Stimulated activated CD4-positive, alpha-beta T cell treated with anti-CD3 and anti-CD28 coated beads, Interleukin-12 subunit alpha, Interleukin-12 subunit beta, amount 100 ng/mL, for 24 hours (primary cell): ENCODE measurements at places on chromosomes 6 and 20.

GRCh38 chr6:10740061-10740460, 7.5 kb upstream of the TMEM14B start:
- DNase-seq, result no peak

- DNase-seq, result no peak
Observed at GRCh38 chr6:146805546-146806325, 207.0 kb downstream of the ADGB start.

DNA sequence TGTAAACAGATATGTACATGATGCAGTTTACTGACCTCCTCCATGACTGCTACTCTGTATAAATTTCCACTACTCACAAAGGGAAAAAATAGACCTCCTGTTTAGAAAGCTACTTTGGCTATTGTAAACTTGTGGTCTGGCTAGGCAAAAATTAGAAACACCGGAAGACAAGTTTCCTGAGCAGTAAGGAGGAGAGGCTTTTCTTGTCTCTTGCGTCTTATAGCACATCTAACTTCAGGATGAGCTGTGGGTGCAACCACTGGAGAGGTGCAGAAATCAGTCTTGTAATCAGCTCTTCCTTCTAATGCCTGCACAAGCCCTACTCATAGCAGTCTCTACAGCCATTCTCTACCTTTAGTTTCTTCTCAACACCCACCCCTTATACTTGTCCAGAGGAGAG, 296.5 kb upstream of the SLC35B3 start:
- DNase-seq, result no peak

DNA sequence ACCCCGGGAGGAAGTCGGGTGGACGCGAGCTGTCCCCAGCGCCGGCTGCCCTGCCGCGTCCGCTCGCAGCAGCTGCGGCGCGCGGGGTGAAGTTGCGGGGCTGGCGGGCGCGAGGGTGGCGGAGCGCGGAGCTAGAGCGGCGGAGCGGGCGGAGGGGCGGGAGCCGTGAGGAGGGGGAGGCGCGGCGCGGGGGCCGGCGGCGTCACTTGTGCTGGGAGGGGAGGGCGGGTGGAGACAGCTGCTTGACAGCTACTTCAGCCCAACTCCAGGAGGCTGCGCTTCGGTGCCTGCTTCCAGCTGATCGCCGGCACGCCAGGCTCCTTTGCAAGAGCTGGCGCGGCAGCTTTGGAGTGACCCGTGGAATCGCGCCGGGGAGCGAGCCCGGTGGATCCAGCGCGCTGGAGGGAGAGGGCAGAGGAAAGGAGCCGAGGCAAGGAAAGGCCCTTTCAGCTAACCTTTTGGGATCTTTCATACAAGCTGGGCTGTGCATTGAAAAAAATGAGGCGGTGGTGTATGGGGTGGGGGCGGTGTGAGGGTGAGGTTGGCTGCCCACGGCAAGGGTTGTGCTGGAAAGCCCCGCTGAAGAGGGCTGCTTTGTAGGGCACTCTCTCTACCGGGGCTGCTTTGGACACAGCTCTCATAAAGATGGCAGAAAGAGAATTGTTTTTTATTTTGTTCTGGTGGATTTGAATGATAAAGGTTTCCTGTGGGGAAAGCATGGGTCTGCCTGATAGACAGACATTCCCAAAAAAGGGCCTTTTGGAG, 24.6 kb downstream of the RIPOR2 start:
- DNase-seq, result no peak

DNA sequence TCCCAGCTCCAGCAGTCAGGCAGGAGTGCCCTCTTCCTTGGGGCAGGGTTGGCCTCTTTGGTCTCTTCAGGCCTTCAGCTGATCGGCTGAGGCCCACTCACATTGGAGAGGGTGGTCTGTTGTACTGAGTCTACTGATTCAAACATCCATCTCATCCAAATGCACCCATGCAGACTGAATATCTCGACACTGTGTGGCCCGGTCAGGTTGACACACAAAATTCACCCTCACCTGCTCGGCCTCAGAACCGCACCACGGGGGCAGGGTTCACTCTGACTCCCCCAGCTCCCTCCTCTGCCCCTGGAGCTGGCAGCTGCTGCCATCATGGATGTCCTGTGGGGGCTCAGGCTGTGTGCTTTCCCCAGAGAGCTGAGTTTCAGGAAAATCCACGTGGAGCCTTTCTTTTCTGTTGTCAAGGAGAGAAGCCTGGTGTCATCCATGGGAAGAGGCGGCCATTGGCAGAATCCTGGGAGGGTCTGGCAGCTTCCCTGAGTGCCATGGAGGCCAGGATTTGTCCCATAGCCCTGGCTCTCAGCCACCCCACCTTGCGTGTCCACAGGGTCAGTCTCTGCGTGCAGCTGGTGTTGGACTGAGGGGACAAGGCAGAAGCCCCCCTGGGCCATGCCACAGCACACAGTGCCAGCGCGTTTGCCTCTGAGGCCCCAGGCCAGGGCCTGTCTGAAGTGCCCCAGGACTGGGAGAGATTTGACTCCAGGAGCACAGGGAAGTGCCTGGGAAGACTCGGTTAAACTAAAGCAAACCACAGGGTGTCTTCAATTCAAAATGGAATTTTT, 114.1 kb downstream of the ERMARD start:
- DNase-seq, result no peak

- DNase-seq, result no peak
Observed at GRCh38 chr6:161919691-161920090, 645.8 kb upstream of the AGPAT4 start.

- no peak for DNase-seq
Observed at GRCh38 chr6:112931832-112932231, 584.7 kb downstream of the RFPL4B start.

- no peak for DNase-seq
Observed at GRCh38 chr6:22349051-22349450, 52.2 kb upstream of the PRL start.

DNA sequence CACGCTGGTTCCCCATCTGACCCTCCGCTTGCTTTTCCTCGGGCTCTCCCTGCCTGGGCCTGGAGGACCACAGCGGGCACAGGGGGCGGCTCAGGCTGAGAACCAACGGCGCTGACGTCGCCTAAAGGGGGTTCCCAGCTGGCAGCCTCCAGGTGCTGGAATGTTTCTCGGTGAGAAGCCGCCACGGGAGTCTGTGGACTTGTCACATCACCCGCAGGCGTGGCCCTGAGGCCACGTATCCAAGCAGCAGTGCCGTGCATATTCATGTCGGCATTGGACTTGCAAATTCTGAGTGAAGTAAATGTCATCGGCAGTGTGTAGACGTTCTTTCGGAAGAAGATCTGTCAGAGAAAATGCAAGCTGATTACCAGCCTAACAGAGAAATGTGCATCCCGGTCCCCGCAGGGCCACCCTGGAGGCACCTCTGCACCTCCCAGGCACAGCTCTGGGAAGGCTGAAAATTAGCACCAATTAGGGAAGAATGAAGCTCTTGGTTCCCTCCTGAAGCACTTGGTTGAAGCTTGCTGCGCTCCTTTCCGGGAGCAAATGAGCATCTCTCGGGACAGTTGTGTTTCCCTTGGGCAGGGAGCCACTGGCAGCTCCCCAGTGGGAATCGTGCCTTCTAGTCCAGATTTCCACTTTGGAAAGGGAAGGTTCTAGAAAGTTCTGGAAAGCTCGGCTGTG, 24.3 kb downstream of the NTSR1 start:
- no peak for DNase-seq

DNA sequence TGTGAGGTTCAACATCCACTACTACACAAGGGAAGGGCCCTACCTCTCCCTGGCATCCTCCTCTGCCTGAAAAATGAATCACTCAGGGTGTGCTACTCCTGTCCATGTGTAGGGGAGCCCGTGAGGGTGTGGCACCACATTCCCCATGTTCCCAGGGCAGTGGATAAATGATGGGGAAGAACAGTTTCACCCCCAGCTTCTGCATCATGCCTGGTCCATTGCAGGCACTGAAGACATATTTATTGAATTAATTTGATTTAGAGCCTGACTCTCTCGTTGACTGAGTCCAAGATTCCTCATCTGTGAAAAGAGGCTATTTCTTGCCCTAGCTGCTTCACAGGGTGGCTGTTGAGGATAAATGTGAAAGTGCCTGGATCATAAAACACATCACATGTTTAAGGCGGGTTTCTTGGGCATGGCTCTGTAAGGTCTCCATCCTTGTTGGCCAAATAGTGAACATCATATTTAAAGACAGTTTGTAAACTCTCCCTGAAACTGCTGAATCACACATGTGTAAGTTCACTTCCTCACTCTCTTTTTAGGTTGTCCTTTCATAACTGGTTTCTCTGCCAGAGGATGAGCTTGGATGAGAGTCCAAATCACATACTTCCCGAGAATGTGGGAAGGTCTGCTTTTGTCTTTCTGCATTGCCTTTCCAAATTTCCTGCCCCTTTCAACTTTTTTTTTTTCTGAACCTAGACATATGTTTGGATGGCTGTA, 79.7 kb upstream of the FYN start:
- no peak for DNase-seq

DNA sequence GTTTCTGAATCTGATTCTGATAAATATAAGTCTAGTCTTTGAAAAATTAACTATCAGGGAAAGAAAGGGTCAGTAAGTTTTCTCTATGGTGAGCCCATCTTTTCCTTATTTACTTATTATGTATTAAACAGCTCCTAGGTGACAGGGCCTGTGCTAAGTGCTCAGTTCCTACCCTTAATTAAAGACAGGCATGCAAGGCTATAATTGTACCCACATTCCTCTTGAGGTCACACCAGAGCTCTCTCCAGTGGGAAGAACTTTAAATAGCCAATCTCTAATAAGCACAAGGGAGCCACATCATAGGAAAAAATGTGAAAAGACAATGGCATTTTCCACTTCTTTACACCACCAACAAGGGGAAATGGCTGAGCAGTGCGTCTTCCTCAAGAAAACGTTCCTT, 421.8 kb upstream of the SLC35B3 start:
- no peak for DNase-seq

DNA sequence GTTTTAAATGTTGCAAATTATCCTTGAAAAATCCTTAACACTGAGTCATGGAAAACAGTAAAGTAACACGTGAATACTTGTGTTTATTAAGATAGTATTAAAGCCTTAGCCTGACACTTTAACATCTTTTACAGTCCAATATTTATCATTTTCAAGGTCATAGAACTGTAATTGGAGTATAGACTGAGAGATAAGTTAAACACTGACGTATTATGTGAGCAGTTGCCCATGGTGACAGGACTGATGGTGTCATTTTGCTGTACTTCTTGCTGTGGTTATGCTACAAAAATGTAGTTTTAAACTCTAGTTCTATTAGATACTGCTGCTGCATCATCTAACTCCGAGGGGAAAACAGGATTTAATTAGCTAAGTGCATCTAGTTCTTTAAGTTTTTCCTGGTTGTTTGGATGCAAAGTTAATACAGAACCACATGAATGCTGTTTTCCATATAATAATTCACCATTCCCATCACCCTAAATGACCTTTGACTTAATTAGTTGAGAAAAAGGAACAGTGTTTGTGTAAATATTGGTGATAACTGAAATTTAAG, 37.8 kb downstream of the SLC2A12 start:
- no peak for DNase-seq

DNA sequence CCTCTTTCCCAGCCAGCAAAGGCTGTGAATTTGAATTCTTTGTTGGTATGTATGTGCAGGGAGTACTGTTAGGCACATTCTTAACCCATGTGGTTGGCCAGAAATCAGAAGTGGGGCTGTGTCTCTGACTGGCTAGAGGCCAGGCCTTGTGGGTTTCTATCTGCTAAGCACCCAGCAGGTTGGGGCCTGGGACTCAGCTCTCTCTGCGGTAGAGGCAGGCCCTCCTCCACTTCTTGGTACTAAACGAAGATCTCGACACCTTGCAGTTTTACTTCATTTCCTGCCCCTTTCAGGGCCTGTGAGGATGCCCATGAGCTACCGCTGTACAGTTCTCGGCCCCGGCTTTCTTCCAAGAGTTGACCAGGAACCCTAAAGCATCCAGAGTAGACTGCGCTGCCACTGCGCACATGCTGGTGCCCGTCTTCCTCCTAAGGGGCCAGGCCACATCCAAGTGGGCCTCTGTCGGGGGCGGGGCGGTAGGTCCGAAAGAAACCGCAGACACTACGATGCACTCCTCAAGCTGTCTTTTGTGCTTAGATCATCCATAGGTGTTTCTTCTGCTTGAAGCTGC, 51.1 kb downstream of the TCP11 start:
- DNase-seq, result no peak

DNA sequence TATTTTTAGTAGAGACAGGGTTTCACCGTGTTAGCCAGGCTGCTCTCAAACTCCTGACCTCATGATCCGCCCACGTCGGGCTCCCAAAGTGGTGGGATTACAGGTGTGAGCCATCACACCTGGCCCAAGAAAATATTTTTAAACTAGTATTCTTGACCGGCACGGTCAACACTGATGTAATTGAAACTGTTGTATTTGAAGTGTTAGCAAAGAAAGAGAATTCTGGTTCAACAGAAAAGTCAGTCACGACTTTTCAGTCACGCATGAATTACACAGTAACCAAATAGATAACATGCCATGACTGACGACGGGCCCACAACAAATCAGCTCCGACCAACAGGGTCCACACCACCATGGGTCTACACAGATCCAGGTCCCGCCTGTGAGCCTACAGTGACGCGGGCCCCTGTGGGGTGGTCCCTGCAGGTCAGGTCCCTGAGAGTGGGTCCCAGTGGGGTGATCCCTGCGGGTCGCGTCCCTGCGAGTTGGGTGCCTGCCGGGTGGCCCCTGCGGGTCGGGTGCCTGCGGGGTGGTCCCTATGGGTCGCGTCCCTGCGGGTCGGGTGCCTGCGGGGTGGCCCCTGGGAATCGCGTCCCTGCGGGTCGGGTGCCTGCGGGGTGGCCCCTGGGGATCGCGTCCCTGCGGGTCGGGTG, 1.0 kb downstream of the GMEB2 start:
- DNase-seq, result no peak

GRCh38 chr6:129476248-129476564, 233.8 kb downstream of the ARHGAP18 start:
- no peak for DNase-seq

- DNase-seq, result no peak
Observed at GRCh38 chr20:21126581-21126870, 644 bp downstream of the KIZ start.

- no peak for DNase-seq
Observed at GRCh38 chr6:30113841-30114240, 951 bp upstream of the TRIM31 start.

GRCh38 chr20:46955601-46956556, 61.2 kb downstream of the EYA2 start:
- DNase-seq, result no peak

DNA sequence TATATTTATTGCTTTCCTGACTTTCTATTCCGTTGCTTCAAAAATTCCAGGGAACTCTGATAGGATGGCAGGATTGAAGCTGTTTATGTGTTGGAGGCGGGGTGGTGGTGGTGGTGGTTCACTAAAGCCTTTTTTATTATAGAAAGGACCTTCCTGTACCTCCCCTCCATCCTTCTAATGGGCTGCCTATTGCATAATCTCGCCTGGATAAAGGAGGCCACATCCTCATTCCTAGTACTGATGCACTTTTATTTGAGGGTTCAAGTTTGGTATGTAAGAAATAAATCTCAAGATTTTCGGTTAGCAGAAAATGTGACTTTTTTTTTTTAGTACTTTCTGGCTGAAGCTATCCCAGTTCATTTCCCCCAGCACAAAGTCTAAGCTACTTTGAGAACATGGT, 18.7 kb upstream of the CTAGE9 start:
- no peak for DNase-seq

DNA sequence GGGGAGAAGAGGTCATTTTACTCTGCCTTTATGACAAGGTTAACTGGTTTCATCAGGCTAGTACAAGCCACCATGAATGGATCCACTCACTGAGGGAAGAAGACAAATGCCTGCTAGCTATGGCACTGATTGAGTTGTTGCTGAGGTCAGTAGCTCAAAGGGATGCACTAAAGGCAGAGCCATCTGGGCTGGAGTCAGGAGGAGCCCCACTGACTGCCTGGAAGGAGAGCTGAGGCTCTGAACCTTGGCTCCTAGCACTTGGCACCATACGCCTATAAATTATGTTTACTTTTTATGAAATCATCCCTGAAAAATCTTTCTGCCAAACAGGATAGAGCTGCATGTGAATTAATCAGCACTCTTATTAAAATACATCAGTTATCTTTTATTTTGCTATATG, 104.6 kb downstream of the DTD1 start:
- no peak for DNase-seq
